Naive thymus-derived CD4-positive, alpha-beta T cell (primary cell): ENCODE measurements at places on chromosomes 12 and 14. TPM values are rescaled to one million over a fixed set of nuclear protein-coding genes. Genes with fewer than 3 reads are reported as not detected.

- no peak for DNase-seq
Observed at GRCh38 chr12:15538881-15539280, 216.6 kb downstream of the PTPRO start.

DNA sequence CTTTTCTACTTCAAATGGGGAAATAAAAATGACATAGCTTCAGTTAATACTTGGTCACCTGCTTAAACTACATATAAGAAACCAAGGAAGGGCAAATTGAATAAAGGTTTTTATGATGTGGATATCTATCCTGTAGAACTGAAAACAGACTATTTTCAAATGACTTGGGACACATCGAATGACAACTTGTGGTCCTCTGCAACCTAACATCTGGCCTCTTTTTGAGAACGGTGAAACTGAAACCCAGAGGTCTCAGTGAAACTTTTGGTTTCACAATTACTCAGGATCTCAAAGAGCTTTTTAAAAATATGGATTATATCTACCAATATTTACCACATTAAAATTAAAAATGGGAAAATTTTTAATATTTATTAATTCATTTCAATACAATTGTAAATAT lies 65.2 kb downstream of the PPP2R5E start:
- no peak for DNase-seq

GRCh38 chr12:62016021-62016420 lies 244.2 kb upstream of the USP15 start:
- DNase-seq: no peak

DNA sequence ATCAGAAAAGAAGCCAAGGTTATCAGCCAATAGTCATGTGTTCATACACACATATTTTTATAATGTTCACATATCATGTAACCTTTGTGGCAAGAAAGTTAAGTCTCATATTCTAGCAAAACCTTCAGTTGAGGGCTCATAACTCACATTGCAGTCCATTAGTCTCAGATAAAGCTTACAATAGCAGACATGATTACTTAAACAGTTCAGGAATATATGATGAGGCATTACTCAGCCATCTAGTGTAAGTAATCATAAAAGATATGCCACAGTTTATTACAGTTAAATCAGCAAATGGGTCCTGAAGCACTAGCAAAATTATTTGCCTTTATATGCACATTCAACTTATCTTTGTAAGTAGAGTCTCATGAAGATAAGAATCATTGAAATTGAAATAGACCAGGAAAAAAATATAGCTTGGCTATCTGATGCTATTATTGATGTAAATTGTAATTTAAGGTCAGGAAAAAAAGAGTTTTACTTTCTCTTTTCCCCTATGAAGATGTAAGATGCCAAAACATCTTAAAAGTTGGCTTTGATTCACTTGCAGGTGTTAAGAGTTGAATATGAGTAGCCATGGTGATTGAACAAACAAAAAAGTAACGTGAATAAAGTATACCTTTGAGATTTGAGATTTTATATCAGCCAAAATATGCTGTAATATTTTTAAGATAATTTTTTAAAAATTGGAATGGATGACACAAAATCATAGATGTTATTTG lies 537.0 kb downstream of the SLC6A15 start:
- no peak for DNase-seq

DNA sequence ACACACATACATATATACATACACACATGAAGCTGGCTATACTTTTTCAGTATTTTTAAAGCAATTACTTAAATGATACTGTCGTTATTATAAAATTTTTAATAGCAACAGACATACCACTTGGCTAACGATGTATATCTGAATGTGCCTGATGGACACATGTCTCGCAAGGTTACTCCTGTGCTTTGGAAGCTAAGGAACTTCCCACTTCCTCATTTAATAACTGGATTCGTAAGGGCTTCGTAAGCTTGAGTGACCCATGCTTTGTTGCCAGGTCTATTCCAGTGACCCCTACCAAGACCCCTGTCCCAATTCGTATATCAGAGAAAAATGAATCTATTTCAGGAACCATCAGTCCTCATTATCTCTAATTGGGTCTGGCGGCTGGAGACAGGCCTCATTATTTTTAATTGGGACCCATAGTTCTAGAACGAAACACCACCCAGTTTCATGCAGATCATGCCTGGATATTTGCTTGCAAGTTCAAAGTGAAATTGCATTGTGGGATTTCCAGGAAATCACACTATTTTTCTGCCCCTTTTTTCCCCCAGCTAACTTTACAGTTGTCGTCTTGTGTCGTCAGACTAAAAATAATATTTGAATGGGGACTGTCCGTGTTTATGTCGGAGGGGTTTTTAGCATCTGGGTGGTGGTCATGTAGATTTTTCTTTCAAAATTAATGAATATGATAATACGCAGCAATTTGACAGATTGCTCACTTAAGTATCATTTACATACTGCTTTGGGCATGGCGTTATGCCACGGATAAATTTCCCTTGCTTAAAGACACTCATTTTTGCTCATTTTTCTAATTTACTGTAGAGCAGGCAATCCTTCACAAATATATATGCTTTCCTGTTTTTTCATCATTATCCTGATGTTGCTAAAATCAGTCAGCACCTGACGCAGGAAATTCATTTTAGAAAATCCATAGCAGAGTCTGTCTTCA lies 17.1 kb upstream of the MYO1H start:
- no peak for DNase-seq

- no peak for DNase-seq
Observed at GRCh38 chr12:110107369-110108281, 16.5 kb upstream of the IFT81 start.

Gene C1QL4
- total RNA-seq: not detected

- no peak for DNase-seq
Observed at GRCh38 chr14:62064751-62065323, 302.6 kb downstream of the SNAPC1 start.

Gene AQP5
- not detected for total RNA-seq

GRCh38 chr12:64265839-64266238 lies 43.7 kb upstream of the KICS2 start:
- DNase-seq: no peak

Gene CD4
- total RNA-seq: 267 and 270 TPM in 2 replicates

Gene CRACR2A
- 31.4 TPM for total RNA-seq

GRCh38 chr12:12683725-12684124 lies 12.3 kb downstream of the GPR19 start:
- no peak for DNase-seq

- DNase-seq: no peak
Observed at GRCh38 chr12:63224396-63224795, 73.4 kb upstream of the AVPR1A start.

Gene TSPAN19
- not detected for total RNA-seq

Gene TSPAN8
- not detected for total RNA-seq

- no peak for DNase-seq
Observed at GRCh38 chr12:10448236-10448635, 4.9 kb downstream of the KLRC1 start.

DNA sequence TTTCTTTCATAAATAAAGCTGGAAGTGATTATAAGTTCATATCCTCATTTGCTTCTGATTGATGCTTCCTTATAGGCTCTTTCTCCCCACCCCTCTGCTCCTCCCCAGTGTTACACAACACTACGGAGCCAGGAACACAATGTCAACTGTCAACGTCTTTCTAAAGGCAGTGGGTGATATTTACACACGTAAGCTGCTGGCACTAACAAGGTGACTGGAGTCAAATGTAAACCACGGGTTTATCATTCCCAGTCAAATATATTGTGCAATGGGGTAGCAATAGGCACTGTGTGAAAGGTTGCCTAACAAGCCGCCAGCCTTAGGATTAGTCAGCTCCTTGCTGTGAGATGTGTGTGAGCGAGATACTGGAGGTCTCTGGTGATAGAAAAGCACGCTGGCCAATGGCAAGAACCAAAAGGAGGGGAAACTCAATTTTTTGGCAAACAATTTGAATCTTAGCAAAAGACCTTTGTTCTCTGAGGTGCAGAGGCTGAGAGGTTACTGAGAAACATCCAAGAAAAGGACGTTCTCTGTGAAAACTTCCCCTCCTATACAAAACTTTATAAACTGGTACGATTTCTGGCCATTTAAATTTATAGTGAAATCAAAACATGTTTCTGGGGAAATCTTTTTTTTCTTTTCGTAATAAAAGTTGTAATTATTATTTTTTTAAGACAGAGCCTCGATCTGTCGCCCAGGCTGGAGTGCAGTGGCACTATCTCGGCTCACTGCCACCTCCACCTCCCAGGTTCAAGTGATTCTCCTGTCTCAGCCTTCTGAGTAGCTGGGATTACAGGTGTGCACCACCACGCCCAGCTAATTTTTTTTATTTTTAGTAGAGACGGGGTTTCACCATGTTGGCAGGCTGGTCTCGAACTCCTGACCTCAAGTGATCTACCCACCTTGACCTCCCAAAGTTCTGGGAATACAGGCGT lies 22.3 kb upstream of the HECTD1 start:
- DNase-seq: no peak
